ENCODE measurements at places on chromosomes 1 and 21.

DNA sequence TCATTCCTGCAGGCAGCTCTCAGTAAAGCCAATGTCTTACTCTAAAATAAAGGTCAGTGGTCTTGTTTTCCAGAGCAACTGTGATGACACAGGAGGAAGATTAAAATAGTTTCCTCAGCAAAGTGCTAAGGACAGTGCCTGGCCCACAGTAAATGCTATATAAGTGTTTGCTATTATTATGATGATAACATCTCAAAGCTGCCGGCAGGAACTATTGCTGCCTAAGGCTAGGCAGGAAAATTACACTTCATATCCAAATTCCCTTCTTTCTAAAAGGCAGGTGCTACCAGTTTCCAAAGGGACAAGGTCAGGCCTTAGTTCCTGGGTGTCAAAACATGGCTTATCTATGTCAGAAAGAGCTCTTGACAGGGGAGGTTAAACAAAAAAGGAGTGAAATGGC is 401.3 kb downstream of the HHAT start:
- no peak for DNase-seq

DNA sequence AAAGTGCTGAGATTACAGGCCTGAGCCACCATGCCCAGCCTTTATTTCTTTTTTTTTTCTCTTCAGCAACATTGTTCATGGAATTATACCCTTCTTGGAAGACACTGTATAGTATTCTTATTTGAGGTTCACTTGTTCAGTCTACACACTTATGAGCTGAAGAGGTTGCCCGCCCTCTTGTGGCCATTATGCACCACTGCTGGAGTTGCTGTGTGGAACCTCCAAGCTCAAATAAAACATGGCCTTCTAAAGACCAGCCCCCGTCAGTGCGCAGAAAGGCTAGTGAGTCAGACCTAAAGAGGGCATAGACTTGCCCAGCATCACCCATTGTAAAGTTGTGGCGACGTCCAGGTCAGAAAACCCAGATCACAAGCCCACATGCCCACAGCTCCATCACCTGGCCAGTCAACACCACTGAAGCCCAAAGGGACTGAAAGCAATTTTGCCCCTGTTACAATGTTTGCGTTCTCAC is 20.4 kb downstream of the LURAP1 start:
- DNase-seq = peak; percentile 89

- no peak for DNase-seq
Measured at GRCh38 chr1:197763769-197764168, 11.5 kb downstream of the DENND1B start.

DNA sequence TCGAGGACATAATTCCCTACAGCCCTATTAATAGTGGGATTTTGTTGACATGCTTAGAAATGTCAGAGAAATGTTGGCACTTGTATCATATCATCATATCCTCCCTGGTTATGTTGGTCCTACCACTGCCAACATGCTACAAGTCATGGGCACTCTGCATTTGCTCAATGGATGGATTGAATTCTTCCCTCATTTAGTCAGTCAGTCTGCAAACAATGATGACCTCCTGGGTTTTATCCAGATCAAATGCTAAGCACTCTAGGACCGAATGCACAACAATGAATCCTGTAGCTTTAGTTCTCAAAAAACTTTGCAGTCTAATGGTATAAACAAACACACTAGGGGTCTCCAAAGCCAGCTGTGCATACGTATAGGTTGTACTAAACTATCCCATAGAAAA is 357.2 kb upstream of the DPYD start:
- DNase-seq = peak; percentile 74

- no peak for DNase-seq
Measured at GRCh38 chr1:119799599-119800177, 11.6 kb downstream of the REG4 start.

GRCh38 chr1:147539122-147539575 is 2.2 kb upstream of the BCL9 start:
- peak; percentile 92 for DNase-seq

DNA sequence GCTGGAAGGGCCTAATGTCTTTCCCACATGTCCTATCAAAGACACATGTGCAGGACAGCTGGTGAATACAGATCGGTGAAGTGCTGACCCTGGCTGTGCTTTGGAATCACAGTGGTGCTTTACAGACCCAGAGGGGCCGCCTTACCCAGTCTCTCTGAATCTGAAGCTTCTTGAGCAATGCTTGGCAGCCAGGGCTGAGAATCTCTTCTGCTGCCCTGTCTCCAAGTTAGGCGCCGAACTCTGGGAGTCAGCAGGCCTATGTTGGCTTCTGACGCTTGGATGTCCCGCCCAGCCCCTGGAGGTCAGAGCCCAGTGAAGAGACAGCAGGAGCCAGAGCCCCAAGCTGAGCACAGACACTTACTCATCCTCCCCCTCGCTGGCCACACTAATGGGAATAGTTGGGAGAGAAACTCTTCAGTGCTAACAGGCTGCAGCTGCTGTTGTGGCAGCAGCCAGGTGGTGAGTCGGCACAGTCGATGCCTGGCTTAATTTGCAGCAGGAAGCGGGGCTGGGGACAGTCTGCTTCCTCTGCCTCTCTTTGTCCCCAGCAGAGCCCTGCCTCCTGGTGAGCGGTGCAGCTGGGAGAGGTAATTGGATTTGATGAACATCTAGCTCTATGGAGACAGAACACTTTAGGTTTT is 68.1 kb downstream of the URB2 start:
- no peak for DNase-seq

DNA sequence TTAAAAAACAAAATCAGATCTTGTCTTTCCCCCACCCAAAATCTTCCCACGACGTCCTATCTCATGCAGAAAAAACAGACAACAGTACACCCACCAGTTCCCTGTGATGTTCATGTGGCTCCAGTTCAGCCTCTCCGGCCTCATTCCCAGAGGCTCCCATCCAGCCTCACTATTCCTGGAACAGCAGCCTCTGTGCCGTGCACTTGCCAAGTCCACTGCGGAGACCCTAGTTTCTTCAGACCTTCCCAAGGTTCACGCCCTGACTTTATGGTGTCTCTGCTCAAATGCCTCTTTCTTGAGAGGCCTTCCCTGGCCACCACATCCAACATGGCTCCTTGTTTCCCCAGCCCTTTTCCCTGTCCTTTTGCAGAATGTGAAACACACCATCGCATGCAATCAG is 106.3 kb upstream of the BACE2 start:
- DNase-seq = no peak

DNA sequence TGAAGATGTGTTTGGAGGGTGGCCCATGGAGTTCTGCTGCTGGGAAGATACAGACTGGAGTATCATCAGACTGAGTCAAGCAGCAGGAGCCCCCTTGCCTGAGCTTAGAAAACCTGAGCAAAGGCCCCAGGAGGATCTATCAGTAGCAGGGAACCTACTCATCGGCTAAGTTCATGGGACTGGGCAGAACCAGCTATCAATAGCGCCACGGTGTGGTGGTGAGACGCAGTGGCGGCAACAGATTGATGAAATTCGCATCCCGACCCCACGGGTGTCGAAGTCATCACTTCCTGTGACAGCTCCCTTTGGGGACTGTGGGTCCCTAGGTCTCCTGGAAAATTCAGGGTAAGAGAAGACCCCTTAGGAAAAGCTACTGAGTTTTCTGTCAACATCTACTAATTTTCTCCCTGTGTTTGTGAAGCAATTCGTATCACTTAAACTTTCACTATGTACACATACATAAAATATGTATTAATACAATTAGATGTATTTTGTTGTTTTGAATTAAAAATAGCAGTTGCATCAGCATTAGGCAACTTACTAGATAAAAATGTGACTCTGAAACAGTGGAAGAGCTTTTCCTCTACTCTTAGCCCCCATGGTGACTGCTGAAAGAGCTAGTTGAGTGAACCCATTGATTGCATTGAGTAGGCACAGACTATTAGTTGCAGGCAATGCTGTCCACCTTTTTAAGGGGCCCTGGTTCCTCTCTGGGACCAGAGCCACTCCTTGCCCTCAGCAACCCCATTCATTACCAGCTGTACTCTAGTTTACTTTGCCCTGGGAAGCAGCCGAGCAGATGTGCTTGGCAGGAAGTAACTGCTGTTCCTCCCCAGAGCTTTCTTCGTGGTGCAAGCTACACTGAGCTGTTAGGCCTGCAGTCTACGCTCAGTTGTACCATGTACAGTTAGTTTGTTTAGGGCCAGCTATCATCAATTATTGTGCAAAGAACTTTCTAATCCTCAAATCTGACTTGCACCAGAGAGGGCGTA is 7.3 kb upstream of the CACNA1S start:
- peak; percentile 51 for DNase-seq

DNA sequence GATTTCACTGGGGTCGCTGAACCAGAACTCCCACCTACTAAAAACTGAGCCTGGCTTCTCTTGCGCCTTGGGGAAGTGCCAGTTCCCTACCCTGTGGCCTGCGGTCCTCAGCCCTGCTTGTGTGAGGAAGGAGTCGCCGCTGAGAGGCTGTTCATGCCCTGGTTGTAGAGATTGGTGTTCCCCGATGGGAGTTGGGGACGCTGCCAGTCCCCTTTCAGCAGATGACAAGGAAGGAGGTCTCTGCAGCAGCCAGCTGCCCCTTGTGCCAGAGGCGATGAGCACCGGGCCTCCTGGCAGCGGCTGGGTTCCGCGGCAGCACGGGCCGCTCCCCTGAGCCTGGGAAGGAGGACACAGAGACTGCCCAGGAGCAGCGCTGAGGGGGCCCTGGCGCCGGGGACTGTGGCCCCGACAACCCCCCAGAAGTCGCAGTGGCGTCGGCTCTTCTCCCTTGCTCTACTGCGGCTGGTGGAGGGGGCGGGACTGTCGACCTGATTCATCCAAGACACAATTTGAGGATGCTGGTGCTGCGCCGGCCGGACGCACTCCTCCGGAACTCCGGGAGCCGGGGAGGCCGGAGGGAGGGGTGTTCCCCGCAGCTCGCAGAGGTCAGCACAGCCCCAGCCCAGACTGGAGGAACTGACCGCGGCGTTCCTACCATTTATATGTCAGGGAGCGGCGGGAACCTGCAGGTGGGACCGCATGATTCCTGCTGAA is 12.0 kb upstream of the ADORA3 start:
- DNase-seq = peak; percentile 31

DNA sequence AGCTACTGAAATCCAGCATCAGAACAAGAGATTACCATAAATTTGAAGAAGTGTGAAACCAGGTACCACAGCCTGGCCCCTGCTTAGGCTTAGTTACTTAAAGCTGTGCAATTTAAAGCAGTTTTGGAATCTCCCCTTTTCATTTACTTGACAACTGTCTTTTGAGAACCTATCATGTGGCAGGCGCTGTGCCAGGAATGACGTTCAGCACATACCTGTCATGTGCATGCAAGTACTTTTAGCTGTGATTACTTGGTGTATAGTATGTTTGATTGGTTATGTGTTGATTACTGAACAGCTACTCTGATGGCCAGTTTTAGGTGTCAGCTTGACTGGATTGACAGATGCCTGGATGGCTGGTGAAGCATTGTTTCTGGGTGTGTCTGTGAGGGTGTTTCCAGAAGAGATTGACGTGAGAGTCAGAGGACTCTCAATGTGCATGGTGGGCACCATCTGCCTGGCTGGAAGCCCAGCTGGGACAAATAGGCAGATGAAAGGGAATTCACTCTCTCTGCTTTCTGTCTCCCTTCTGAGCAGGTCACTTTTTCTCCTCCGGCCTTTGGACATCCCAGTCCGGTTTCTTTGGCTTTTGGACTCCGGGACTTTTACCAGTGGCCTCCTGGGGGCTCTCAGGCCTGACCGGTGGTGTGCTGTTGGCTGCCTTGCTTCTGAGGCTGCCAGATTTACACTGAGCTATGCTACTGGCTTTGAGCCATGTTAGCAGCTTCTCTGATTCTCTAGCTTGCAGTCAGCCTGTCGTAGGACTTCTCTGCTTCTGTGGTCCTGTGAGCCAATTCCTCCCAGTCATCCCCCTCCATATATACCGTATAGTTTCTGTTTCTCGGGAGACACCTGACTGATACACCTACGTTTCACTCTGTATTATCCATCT is 178.0 kb downstream of the RYR2 start:
- DNase-seq = no peak

GRCh38 chr1:218850367-218850766 is 323.3 kb upstream of the LYPLAL1 start:
- DNase-seq = no peak

DNA sequence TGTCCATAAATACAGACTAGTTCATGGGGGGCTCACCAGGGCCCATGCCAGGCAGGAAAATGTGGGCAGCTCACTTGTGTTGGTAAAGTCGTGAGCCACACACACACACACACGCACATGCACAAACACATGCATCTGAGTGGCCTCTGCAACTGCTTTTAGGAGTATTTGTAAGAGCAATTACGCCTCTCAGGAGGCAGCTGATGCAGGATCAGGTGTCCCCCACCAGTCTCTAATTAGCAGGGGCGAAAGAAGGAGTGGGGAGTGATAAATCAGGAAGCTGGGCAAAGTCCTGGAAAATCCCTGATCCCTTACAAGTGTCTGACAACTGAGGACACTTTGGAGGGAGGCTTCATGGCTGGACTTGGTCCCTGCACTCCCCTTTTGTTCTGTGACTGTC is 5.7 kb upstream of the IVL start:
- no peak for DNase-seq

DNA sequence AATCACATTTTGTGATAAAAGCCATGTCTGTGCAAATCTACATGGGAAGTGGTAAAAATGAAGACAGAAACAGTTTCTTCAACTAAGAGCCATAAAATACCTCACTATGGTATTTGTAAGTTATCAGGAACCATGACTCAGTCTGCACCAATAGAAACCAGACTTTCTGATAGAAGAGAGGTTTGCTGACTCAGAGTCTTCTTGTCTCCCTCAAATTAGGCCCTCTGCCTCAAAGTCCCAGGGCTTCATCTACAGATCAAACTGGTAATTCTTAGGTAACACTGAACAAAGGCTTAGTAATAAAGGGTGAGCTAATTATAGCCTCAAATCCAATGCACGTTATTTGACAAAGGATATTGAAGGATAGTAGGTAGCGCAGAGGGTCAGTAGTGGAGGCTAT is 30.9 kb upstream of the SSX2IP start:
- peak; percentile 92 for DNase-seq

DNA sequence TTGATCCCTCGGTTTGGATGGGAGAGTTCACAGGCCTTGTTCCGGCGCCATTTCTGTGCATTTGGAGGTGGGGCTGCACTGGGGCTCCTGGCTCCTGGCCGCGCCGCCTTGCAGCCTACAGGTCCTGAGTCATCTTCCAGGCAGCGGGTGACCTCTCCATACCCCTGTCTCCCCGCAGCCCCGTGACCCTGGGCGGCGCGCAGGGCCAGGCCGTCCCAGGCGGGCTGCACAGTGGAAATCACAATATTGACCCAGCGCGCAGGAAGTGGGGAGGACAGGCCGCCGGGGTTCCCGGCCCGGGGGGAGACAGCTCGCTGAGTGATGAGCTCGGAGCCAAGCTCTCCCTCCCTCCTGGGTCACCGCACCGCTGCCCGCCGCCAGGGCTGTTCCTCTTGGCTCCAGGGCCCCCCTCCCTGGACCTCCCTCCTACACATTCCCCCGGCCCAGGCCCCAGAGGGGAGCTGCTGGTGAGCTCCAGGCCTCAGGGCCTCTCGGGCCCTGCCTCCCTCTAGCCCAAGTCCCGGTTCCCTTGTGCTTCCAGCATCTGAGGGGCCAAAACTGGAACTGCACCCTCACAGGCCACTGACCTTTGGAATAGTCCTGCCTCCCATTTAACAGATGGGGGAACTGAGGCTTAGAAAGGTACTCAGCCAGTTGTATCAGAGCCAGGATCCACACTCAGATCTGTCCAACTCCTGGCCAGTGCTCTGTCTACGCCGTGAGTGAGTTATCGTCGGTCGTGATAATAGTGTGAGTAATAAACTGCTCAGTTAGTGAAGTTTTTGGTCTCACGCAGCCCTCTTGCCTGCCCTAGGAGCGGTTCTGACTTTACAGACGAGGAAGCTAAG is 142.9 kb upstream of the WNT4 start:
- DNase-seq = no peak

All from bronchial epithelial cell (primary cell).